ENCODE measurements at places on chromosomes 12 and 14.

DNA sequence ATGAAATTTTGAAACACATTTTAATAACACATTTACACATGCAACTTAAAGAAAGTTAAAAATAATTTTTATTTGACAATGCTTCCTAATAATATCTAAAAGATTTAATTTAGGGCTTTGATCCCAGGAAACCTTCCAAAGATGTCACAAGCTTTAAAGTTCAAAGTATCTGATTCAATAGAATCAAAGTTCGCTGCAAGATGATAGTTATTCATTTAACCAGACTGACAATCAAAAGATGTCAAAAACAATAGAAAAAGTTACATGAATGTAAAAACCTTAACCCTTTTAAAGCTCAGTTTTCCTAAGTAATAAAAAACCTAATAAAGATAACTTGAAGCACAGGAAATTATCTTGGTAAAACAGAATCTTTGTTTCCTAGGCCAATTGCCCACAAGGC, 67.7 kb downstream of the SDR9C7 start:
- DNase-seq: no peak

GRCh38 chr14:99699861-99700260, 15.8 kb downstream of the CYP46A1 start:
- no peak for DNase-seq

- no peak for DNase-seq
Measured at GRCh38 chr12:27575090-27575761, 51.2 kb downstream of the PPFIBP1 start.

DNA sequence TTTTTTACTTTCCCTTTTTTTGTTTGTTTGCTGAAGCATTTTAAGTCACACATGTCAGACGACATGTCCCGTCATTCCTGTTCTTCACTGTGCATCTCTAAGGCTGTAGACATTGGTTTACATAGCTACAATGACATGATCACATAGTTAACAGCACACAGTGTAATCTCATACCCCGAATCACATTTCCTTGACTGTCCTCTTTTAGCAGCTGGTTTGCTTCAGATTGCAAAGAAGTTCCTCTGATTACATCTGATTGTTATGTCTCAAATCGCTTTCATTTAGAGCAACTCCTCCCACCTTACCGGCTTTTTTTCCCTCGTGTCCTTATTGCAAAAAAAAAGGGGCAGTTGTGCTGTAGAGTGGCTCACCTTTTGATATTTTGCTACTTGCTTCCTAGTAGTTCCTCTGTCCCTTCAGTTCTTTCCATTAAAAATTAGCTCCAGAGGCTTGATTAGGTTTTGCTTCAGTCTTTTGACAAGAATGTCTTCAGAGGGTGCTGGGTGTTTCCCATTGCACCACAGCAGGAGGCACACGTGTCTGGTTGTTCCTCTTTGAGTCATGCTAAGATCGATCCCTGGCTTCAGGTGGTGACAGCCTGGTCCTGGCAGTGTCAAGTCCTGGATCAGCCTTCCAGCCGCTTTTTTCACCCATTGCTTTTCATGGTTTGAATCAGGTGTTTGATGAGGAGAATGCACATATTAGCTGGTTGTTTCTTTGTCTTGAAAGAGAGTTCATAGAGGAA, 35.0 kb downstream of the ZNF664 start:
- DNase-seq: no peak

GRCh38 chr12:87217491-87217890, 811.7 kb downstream of the C12orf50 start:
- DNase-seq: no peak

DNA sequence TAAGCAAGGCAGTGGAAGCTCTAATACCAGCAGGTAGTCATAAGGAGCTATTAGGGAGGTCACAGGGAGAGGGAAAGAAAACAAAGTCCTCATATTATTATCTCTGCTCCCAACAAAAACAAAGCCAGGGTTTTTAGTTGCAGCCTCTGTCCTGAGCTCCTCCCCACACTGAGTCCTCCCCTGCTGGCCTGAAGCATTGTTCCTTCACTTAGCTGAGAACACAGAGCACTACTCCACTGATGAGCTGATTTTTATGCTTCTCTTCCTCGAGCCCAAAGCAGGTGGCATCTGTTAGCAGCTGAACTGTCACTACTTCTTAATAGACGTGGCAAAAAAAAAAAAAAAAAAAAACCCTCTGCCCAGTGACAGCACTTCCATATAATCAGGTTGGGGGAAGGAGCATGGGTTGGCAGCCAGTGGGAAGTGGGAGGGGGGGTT, 10.5 kb upstream of the STAC3 start:
- DNase-seq: no peak

- DNase-seq: no peak
Measured at GRCh38 chr12:42698213-42698612, 108.7 kb upstream of the PRICKLE1 start.

- no peak for DNase-seq
Measured at GRCh38 chr14:65981192-65981843, 504.9 kb upstream of the CCDC196 start.

GRCh38 chr12:9843407-9843806, 16.1 kb downstream of the KLRF1 start:
- no peak for DNase-seq

DNA sequence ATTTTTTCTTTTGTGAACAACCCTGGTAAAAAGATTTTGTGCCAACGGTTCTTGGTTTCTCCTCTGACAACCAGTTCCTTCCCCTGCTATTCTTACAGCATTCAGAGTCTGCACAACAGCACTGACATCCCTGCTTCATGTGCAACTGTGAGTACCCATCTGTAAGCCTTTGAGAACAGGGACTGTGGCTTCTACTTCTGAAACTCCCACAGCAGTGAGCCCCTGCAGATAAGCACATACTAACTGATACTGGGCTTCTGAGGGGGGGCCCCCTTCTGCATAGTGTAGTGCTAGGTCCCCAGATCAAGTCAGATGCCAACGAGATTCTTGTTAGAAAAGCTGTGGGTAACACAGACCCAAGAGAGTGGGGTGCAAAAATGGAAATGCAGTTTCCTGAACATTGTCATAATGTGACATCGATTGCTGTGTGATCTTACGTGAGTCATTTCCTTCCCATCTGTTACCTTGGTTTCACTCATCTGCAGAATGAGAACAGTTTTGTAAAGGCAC, 11.1 kb upstream of the NINJ2 start:
- no peak for DNase-seq

DNA sequence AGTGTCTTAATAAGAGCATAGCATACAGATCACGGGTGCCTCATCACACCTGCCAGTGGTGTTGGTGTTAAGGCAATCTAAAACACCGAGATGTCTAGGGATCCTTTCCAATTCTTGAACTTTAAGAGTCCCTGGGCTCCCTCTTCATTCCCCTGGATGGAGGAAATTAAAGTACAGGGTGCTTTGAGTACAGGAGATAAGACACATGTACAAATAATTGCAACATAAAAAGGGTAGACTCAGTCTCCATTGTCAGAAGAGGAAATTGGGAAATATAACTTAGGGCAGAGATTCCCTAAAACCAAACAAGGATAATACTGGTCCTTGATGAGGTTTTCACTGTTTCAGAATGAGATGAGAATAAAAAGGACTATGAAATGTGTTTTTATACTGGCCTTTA, 34.9 kb downstream of the SCFD1 start:
- no peak for DNase-seq

GRCh38 chr12:63302269-63302940, 151.4 kb upstream of the AVPR1A start:
- DNase-seq: no peak

DNA sequence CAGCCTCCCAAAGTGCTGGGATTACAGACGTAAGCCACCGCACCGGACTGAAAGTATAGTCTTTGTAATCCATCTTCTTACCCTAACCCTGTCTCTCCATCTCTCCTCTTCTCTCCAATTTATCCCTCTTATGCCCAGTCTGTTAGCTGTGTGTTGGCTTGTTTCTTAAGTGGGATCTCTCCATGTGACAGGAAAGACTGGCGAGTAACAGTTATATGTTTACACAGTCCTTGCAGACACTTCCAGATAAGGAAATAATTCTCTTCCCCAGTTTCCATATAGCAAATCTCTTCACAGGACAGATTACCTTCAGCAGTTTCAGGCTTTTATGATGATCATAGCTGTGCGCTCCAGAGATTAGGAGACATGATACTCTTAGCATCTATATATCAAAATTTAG, 16.0 kb upstream of the DIP2B start:
- no peak for DNase-seq

DNA sequence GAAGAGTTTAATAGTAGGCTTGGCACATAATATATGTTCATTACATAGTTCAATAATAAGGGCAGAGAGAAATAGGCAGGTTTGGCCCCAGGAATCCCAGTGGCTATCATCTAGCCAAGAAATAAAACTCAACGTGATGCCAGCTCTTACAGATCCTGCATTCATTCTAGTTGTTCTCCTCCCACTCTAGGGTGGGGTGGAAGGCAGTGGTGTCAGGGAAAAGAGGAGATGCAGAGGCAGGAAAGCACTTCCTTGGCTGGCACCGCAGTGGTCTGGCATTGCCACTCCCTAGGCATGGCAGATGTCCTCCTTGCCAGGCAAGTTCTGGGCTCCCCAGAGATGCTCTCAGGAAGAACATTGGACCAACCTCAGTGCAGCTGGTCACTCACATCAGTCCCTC, 383.6 kb downstream of the GRIN2B start:
- DNase-seq: no peak

GRCh38 chr12:88420457-88420856, 159.8 kb downstream of the KITLG start:
- no peak for DNase-seq

GRCh38 chr12:20142316-20142715, 226.0 kb upstream of the PDE3A start:
- no peak for DNase-seq

- no peak for DNase-seq
Measured at GRCh38 chr14:63656194-63656593, 14.5 kb upstream of the WDR89 start.

DNA sequence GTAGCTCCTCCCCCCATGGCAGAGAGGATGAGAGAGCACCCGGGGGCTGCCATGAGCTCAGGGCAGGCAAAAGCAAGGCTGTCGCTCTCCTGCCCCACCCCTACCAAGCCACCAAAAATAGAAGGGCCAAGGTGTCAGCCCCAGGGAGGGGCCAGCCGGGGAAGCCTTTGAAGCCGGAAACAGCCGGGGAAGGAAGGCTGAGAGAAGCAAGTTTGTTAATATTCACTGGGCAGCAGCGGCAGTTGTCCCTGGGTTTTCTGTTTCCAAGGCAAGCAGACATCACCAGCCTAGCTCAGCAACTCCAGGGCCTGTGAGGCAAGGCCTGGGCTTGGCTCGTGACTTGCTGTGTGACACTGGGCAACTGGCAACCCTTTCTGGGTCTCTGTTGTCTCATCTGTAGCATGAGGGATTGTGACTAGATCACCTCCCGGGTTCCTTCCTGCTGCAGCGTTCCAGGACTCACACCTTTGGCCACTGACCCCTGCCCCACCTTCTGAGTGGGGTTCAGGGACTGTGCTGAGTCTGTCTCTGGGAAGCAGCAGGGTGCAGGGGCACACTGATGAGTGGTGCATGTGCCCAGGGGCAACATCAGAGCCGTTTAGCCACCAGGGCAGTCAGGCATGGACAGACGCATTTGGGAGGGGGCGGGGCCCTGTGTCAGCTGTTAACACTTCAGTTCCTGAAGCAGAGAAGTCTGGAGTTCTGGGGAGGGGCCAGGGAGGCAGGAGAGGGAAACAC, 24.3 kb downstream of the SYNDIG1L start:
- no peak for DNase-seq

DNA sequence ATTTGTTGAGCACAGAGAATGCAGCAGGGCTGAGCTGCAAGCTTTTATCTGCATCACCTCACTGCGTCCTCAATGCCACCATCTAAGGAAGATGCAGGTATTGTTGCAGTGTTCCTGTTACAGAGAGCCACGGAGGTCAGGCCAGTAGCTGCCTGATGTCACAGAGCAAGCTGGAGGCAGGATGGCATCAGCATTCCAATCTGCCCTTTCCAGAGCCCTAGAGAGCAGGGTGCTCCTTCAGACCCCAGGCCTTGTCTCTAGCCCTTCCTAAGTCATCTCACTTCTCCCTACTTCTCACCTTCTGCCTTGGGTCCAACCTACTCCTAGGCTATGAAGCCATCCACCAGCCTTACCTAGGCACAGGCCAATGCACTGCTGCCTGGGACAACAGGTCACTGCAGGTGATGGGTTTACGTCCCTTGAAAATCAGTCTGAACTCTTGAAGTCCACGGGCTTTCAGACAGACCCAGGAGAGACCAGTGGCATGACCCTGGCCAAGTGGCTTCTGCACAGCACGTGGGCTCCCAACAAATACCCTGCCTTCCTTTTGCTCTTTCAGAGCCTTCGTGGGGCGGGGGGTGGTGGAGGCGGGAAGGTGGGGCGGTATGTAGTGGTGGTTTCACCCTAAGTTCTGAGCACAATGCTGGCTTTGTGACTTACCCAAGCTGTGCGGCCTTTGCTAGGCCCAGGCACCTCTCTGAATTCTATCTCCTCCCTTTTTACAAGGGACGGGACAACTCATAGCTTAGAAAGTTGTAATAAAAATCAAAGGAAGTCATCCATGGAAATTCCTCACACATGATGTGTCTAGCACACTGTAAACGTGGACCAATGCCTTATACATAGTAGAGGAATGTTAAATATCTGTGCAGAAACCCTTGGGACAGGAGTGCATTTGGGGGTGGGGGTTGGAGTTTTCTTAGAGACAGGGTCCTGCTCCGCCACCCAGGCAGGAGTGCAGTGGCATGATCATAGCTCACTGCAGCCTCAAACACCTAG, 136.0 kb downstream of the KSR2 start:
- no peak for DNase-seq

- no peak for DNase-seq
Measured at GRCh38 chr14:83280719-83281118, 1747.1 kb upstream of the SEL1L start.

DNA sequence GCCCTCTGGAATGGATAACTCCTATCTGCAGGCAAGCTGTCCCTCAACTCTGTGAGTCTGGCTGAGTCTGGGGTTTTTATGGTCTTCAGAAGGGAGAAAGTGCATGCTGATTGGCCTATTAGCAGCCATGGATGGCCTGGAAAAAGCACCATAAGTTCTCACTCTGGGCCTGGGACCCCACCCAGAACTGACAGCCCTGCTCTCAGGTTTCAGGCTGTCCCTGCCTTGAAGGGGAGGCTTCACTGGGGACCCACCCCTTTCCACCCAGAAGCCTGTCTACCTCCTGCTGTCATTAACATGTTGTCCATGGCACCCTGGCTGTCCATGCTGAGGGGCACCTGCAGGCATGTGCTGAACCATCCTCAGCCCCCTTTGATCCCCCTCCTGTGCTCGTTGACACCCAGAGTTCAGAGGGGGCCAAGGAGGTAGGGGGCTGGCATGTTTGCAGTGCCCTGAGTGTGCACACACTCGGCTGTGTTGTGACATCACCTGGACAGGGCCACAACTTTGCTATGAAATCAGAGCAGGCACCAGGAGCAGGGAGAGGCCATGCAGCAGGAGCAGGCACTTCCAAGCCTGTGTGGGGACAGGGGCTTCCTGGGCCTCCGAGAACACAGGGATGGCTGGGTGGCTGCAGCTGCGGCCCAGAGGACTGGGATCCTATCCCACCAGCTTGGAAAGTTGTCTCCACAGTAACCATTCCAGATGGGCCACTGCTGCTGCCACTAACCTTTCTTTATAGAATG, 84.7 kb downstream of the ACSS3 start:
- DNase-seq: no peak

DNA sequence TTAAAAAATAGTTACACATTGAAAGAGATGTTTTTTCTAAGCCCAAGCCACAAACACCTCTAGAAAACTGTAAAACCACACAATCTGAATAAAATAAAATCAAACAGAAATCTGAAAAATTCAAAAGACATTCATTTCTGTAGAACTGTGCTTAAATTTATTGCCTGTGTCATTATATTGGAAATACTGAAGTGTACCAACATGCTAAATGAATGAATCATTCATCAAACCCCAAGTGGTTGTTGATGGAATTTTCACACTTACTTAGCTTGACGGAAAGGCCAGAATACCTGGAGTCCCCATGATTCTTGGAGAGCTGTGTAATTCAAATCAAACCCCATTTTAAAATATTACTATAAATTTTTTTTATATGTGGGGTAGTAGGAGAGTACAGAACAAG, 2.7 kb downstream of the KITLG start:
- no peak for DNase-seq

Measured in left renal cortex interstitium (tissue), 4 donors.